ENCODE measurements at places on chromosomes 16 and 17.

DNA sequence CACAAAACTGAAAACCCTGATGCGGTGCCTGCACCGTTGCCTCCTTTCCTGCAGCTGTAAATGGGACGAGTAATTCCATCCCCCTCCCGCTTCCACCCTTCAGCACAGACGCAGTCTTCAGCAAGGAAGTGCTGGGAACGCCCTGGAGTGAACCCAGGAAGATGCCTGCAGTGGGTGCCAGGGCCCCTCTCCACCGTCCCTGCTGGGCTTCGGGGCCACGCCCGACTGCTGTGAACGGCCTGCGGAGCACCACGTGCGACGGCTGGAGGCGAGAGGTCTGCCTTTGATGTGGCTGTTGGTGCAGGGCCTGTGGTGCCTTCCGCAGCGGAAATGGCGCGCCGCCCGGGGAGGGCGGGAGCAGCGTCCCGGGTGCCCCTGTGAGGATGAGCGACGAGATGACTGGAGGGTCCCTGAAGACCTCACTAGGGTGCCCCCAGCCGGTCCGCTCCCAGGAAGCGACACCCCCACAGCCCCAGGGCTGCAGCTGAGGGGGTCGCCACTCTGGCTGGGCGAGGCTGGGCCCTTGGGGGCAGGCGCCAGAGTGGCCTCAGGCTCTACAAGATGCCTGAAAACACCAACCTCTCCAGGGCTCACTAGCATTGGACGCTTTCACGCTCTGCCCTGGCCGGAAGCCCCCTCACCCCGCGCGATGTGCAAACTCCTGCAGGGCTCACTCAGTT is 749 bp upstream of the MC1R start:
- DNase-seq = peak; percentile 81

- no peak for DNase-seq
These were observed 404.1 kb downstream of the CNTNAP4 start for GRCh38 chr16:76681296-76681695.

- DNase-seq = no peak
These were observed 2.7 kb upstream of the NFE2L1 start for GRCh38 chr17:48045316-48046001.

GRCh38 chr16:89246903-89247733 is 29.6 kb downstream of the ZNF778 start:
- no peak for DNase-seq

- DNase-seq = no peak
These were observed 8.6 kb upstream of the TSPOAP1 start for GRCh38 chr17:58337210-58337599.

- no peak for DNase-seq
These were observed 28.8 kb upstream of the ARL4D start for GRCh38 chr17:43369986-43370385.

DNA sequence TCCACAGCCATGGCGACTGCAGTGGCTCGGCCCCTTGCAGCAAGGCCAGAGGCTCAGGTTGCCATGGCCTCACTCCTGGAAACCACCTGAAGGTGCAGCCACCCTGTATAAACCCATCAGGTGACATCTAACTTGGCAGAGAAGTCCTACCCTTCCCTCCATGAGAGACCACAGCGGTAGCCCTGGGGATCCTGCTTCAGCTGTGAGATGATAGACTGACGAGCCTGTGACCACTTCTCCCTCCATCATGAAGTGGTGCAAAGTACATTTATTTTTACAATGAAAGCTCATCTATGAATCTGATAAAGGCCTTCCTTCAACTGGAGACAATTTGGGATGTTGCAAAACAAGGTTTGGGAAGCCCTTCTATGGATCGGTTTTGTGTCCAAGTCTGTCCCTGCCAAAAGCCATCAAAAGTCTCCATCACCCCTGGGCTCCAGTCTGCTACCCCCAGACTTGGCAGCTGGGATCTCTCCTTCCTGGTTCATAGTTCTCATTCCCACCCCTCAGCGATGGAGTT is 1.8 kb downstream of the ZACN start:
- DNase-seq = no peak

DNA sequence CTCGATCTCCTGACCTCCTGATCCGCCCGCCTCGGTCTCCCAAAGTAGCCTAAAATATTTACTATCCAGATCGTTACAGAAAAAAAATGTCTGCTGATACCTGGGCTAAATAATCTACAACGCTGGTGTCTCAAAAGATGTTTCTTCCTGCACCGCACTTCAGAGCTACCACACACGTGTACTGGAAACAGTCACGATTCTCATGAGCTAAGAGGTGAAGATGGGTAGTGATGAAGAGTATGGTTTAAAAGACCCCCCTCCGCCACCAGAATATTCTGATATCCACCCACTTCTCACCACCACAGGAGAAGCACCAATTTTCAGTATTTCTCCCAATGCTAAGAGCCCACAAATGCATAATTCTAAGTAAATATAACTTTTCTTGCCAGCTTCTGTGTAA is 50.2 kb downstream of the SMG6 start:
- no peak for DNase-seq

- DNase-seq = no peak
These were observed 335.7 kb downstream of the GRIN2A start for GRCh38 chr16:9846362-9847099.

- DNase-seq = no peak
These were observed 822.0 kb downstream of the KCNJ18 start for GRCh38 chr17:22514315-22514714.

DNA sequence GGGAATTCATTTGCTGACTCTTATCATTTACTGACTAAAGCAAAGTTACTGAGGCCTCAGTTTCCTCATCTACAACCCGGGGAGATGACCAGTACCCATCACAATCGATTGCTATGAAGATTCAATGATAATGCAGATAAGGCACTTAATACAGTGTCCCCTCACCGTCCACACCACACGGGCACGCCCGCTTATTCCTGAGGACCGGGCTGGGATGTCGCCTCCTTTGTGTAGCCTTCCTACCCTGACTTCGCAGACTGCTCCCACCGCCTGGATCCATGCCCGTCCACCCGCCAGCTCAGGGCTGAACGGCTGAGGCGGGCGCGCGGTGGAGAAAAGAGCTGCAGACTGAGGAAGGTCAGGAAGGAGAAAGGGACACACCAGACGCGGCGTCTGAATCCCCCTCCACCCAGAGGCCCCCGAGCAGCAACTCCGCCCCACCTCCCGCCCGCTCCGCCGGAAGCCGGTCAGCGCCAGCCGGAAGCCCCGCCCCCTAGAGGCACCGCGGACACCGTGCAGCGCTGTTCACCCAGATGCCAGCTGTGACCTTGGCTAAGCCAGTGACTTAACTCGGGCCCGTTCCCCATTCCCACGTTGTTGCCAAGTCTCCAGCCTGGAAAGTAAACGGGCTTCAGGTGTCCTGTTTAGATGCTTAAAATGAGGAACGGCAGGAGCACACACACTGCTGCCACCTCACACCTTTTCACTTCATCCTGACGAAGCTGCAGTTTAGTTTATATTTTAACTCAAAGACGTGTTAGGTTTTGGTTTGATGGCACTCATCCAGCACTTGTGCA is at the start of gene KRABD2:
KRABD2 (minus strand) TSS at position 434 of the 797 bp plus-strand sequence.
- DNase-seq = peak; percentile 88

- DNase-seq = no peak
These were observed 1.9 kb downstream of the PARD6A start for GRCh38 chr16:67662653-67663010.

- DNase-seq = no peak
These were observed 14.7 kb downstream of the HOXB4 start for GRCh38 chr17:48563385-48563838.

DNA sequence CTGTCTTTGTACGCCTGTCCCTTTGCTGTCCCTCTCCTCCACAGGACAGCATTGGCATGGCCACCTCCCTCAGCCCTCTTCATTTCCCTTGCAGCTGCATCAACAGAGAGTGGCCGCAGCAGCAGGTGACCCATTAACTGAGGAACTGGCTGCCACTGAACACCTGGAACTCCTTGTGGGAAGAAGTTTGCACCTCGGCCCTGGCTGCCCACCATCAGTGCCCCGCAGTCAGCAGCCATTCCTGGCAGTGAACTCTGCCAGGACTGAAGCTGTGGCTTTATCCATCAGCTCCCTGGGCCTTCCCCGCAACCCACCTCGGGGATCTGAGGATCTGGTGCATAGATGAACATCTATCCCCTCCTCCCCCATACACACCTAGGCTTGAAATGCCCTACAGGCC is 13.1 kb upstream of the RNF135 start:
- DNase-seq = no peak

DNA sequence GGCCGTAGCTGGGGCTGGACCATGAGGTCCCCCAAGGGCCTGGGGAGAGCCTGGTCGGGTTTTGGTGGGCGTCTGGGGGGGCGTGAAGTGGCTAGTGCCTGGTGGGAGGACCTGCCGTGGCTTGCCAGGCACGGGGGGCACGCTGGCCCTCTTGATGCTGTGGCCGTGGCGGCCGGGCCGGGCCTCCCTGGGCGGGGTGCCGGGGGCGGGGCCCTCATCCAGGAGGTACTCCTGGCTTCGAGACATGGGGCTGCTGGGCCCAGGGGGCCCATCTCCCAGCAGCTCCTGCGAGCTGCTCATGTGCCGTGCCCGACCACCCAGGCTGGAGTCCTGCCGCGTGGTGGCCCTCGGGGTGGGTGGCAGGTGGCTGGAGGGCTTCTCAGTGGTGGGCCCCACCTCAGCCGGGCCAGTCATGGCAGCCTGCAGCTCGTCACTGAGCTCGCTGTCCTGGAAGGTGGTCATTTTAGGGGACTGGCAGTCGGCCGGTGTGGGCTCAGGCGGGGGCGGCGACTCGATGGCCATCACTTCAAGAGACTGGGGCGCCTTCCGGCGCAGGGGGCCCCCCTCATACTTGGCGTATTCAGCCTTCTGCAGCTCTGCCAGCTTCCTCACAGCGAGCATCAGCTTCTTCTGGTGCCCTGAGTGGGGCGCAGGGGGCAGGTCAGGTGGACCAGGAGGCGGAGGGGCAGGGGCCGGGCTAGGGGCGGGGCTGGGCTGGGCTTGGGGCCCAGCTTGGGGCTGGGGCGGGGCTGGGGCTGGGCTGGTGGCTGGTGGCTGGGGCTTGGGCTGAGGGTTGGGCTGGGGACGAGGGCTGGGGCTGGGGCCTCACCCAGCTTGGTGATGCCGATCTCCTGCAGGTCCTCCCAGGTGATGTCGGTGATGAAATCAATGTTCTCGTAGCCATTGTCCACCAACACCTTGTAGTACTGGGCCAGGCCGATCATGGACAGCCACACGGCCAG is 15.2 kb downstream of the CASKIN1 start:
- DNase-seq = no peak

GRCh38 chr17:77613627-77614026 is 344.9 kb upstream of the TNRC6C start:
- DNase-seq = no peak

DNA sequence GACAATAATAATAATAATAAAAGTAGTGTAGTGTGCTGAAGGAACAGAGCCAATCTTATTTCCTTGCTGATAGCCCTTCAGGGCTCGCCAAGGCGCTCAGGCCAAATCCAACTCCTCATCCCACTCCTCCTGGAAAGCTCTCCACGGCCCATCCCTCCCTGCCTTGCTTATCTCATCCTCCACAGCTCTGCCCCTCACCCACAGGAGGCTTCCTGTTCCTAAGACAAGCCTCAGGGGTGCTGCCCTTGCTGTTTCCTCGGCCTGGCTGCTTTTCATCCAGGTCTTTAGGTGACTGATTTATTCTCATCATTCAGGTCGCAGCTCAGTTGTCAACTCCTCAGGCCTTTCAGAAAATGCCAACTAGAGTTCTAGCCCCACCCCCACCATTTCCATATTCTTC is 11.2 kb downstream of the GTF3C1 start:
- DNase-seq = no peak

DNA sequence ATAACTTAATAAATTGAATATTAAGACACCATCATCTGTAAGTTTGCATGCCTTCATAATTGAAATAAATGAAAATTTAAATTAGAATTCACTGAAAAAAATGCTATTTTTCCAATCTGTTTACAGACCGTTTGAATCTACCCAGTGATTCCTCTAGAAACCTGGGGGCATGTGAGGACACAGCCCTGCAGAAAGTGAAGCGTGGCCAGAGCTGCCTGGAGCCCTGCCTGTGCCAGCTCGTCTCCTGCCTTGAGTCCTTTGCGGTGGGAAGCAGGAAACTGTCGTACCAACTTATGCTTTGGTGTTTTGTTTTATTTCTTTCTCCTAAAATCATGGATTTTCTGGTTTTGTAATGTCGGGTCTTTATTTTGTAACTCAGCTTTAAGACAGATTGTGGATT is 67.8 kb upstream of the FA2H start:
- DNase-seq = no peak

DNA sequence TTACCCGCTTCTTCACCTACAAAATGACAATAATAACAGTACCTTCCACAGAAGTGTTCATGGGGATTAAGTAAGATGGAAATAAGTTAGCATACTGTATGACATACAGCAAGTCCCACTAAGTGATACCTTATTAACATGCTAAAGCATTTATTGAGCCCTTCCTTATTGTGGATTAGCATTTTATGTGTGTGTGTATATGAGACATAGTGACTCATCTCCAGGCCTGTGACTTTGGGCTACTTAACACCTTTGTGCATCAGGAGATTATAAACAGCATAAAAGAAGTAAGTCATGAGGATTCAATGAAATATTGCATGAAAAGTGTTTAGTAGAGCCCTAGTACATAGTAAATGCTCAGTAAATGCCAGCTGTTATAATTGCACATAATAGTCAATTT is 52.9 kb downstream of the CA10 start:
- DNase-seq = no peak

DNA sequence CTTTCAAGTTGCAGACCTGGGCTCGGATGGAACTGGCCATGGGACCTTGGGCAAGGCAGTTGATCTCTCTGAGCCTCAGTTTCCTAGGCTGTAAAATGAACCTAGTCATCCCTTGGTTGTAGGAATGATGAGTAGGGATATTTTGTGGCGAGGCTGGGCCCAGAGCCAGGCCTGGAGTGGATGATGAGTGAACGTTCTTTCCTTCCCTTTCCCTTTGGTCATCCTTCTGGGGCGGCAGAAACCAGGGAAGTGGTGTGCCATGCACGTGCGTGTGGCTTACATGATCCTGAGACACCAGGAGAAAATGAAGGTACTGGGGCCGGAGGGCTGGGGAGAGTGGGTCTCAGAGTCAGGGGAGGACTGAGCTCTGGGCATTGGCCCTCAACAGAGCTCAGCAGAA is 8.4 kb downstream of the FBRS start:
- no peak for DNase-seq

- DNase-seq = no peak
These were observed 128.0 kb upstream of the SDK2 start for GRCh38 chr17:73772107-73772705.

GRCh38 chr16:65071433-65072311 is 50.2 kb downstream of the CDH11 start:
- DNase-seq = no peak

DNA sequence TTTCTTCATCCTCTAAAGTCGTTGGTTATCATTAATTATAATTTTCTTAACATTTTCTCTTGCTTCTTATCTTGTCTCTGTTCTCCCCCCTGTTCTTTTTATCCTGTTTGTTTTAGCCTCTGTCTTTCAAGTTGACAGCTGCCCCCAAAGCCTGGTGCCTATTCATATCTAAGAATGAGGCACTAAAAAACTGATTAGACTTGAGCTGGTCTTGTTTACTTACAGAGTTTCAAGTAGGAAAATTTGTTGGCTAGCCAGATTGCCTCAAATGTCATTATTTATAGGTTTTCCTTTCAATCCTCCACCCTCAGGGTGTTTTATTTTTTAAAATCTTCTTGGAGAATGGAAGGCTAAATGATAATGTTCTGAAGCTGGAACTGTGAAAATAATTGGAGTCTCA is 236.0 kb downstream of the UTP18 start:
- no peak for DNase-seq

GRCh38 chr17:77741109-77741508 is 217.4 kb upstream of the TNRC6C start:
- DNase-seq = no peak
